ENCODE measurements at places on chromosomes 6 and 20.

GRCh38 chr20:22462975-22463914, 121.1 kb downstream of the FOXA2 start:
- DNase-seq = no peak

DNA sequence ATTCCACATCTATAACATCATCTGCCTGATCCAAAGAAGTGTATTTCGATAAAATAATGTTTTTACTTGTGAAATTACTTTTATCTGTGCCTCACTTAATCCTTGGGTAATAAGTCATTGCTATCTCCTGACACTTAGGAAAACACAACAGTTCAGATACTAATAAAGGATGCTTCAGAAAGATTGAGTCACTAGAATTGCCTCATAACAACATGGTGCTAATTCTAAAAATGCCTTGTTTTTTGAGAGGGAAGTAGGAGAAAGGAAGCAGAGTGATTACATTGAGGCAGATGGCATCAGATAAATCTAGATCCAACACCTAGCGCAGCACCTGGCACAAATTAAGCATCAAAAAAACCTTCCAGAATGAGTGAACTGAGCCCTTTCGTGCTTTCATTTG, 69.0 kb downstream of the NCOA7 start:
- no peak for DNase-seq

DNA sequence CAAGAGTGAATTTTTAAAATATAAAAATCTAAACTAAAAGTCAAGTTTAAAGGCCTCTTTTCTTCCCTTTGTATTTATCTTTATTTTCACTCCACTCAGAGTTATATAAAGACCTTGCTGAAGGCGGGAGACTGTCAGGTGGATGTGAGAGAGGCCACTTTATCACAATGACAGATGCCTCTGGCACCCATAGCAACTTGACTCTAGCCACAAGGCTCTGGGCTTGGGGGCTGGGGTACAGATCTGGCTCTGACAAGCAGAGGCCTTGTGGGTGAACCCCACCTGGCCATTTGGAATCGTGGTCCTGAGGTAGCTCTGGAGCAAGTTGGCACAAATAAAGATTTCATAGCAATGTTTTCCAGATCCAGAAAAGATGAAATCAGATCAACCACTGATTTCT, 417.2 kb downstream of the RFPL4B start:
- no peak for DNase-seq

GRCh38 chr6:125008957-125009356, 46.7 kb downstream of the RNF217 start:
- no peak for DNase-seq

DNA sequence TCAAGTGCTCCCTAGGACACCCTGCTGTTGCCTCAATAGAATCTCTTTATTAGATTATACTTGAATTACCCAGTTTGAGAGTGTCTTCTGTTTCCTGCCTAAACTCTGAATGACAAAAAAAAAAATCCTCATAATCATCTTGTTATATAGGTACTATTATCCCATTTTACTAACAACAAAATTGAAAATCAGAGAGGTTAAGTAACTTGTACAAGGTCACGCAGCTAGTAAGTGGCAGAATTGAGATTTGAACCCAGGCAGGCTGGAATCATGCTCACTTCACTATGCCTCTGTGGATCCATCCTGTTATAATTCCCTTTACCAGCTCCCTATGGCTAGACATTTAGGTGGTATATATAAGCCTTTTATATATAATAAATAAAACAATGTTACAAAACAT, 36.6 kb upstream of the UBR2 start:
- no peak for DNase-seq

GRCh38 chr6:5481750-5482149, 220.4 kb downstream of the FARS2 start:
- DNase-seq = no peak

DNA sequence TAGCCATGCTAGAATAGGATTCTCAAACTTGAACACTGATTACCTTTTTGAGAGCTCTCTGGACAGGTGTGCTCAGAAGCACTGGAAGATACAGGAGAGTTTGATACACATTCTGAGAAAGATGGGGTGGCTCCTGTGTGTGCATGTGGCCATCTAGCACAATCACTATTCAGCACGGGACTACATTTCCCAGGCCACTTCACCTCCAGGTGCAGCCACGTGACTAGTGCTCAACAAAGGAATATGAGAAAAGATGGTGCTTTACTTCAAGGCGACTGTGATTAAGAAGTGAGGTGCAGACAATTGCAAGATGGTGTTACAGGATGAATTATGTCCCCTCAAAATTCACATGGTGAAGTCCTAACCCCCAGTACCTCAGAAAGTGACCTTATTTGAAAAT, 103.8 kb downstream of the BACH2 start:
- DNase-seq = no peak

- DNase-seq = no peak
These were observed 88.1 kb downstream of the HDGFL1 start for GRCh38 chr6:22657352-22657980.

DNA sequence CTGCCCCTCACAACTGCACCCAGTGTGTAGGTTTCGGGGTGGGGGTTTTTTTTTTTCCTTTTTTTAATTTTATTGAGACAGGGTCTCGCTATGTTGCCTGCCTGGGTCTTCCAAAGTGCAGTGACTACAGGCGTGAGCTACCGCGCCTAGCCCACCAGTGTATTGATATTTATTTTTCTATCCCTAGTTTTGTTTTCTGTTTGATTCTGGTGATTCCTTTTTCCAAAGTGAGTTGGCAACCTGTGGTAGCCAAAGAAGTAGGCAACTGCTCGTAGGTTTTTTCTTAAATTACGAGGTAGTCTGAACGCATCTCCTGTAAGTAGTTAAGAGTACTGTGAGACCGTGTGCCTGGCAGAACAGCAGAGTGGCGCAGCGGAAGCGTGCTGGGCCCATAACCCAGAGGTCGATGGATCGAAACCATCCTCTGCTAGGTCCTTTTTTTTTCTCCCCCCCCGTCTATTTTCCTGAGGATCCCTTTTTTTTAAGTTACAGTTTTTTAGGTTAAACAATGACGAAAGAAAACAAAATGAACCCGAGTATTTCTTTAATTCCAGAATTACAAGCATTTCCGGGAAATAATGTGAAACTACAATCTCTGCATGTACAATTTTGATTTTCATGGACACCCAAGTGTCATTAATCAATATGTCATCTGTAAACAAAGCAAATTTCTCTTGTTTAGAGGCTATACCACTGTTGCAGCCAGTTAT, 78.7 kb upstream of the BTN3A2 start:
- DNase-seq = peak; percentile 37

DNA sequence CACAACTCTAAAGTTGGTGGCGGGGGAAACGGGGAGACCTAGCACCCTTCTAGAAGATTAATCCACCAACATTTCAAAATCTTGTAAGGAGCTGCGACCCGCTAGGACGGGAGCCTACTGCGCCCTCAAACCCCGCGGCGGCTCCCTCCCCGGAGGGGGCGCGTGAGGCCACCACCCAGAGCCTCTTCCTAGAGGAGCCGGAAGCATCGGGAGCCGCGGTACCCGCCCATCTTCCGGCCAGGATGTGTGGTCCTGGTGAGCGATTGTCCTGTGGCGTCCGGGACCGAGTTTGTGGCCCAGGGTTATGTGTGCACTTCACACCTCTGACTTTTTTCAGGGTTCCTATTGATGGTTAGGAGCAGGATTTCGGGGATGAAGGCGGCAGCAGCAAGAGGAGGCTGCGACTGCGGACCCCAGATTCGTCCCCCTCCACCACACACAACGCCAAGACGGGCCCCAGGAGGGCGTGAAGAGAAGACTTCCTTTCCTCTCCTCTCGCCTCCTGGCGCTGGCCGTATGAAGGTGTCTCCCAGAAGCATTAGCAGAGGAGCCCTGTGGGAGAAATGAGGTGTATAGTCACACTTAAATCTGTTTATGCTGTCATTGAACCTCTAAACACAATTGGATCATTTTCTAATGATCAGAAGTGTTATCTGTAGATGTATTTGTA, 10.7 kb downstream of the ZNF165 start:
- DNase-seq = no peak

- no peak for DNase-seq
These were observed 2.7 kb downstream of the CALHM5 start for GRCh38 chr6:116514111-116514510.

DNA sequence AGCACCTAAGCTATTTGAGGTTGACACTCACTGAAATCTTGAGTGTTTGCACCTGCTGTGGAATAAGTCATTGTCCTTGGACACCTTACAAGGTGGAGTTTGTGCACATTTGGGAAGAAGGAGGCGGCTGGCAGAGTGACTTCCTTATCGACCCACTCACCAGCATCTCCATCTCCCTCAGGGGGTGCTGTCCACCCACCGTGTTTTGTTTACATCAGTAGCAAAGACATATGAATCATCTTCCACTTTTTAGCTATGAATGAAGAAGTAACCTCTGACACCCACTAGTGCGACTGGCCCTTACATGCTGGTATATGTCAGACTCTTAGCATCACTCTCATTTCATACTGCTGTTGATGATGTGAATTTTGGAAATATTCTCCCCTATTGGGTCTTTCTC, 119.5 kb upstream of the SGK1 start:
- no peak for DNase-seq

GRCh38 chr6:78614961-78615360, 252.4 kb upstream of the IRAK1BP1 start:
- DNase-seq = no peak

DNA sequence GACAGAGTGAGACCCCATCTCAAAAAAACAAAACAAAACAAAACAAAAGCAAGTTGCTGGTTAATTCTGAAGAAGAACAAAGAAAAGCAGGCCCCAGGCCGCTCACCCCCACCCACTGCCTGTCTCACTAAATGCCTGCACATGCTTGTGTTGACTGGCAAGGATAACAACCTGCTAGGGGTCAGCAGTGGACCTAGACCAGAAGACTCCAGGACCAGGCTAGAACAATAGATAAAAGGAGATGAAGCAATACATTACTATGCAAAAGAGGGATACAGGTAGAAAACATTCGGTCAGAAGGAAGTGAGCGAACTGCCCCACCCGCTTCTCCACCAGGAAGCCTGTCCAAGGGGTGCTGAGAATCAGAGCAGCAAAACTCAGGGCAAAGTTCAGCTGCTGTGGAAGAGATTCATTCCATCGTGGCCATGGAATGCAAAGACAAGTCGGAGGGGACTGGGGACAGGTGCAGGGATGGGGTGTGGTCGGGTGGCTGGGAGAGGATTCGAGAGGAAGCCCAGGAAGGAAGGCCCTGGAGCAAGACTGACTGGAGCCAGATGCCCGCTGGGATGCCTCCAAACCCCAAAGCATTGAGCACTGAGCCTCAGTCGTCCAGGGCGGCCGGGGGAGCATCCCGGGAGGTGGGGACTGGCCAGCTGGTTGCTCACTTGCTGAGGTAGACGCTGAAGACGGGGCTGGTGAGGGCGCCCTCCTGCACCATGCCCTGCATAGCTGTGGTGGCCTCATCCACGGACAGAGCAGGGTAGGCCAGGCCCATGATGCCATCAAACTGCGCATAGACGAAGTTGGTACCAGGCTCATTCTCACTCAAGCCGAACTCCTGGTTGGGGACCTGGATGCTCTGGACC, 5.3 kb downstream of the PGC start:
- DNase-seq = no peak

GRCh38 chr6:130223508-130223907, 757 bp upstream of the SAMD3 start:
- no peak for DNase-seq

GRCh38 chr6:93376026-93376540, 43.3 kb downstream of the EPHA7 start:
- no peak for DNase-seq

- DNase-seq = no peak
These were observed 126.6 kb upstream of the NAA20 start for GRCh38 chr20:19890445-19891051.

DNA sequence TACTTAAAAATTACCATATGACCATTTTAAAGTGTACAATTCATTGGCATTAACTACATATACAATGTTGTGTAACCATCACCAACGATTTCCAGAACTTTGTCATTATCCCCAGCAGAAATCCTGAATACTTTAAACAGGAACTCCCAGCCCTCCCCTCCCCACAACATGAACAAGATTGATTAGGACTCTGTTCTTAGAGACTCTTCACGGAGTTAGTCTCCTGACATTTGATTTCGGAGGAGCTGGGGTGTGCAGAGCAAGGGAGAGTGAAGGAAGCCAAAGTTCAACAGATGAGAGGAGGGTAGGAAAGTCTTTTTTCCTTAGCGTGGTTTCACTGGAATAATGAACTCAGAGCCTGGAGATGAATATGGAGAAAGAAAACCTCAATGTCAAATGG, 17.2 kb upstream of the QKI start:
- no peak for DNase-seq

GRCh38 chr6:156618600-156619205, 158.5 kb upstream of the ARID1B start:
- peak; percentile 84 for DNase-seq

GRCh38 chr20:1185790-1186334, 1.1 kb upstream of the TMEM74B start:
- DNase-seq = peak; percentile 87

DNA sequence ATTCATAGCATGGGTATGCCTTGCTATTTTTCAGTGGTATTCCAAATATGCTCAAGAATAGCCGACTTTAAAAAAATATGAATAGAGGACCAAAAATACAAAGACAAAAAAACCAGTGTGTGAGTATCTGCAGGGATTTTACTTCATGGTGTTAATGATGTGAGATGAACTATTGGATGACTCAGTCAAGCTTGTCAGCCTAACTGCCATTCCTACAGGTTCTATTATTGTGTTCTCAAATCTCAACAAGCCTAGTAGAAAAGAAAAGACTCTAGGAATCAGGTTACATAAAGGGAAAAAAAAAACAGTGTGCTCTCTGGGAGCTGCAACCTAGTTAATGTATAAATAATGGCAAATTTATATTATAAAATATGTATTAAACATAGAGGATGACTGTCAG, 588.4 kb upstream of the BTBD3 start:
- DNase-seq = no peak

Measured in D341Med (cell line).